ENCODE measurements at places on chromosomes 6 and 20.

DNA sequence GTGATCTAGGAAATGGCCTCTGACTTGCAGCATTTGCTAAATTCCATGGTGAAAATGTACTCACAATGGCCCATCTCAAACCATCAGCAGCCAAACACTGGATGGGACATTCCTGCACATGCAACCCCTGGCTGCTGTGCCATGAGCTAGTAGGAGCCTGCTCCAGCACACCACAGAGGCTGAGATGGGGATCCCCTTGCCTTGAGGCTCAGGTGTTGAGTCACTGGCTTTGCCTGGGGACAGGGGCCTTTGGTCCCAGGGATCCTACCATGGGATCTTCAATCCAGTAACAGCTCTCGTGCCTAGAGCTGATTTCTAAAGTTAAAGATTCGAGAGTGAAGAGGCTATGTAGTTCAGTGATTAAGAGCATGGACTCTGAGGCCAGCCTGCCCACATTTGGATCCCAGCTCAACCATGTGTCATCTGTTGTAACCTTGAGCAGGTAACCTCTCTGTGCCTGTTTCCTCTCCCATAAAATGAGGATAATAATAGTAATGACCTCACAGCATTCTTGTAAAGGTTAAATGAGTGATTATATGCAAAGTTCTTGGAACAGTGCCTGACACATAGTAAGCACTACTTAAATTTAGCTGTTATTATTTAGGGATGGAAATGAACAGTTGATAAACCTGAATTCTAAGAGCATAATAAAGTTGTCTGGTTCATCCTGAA, 16.4 kb downstream of the FOXQ1 start:
- DNase-seq = no peak

- DNase-seq = peak; percentile 79
Observed at GRCh38 chr6:112639391-112639831, 292.3 kb downstream of the RFPL4B start.

DNA sequence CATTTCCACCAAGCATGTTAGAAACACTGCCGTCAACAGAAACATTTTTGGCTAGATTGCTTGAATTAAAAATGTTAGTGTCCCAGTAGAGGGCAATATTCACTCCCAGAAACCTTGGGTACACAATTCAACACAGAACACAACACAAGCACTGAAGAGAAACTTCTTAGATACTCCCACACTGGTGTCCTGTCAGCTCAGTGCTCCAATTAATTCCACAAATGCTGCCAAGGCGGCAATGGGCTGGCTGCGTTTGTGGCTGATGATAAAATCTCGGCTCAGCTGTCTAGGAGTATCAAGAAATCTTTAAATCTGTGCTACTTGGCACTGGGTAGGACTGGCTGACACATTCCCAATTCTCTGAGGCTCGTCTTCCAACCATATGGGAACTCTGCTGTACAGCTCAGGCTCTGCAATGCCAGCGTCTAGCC, 39.3 kb downstream of the BEND3 start:
- no peak for DNase-seq

DNA sequence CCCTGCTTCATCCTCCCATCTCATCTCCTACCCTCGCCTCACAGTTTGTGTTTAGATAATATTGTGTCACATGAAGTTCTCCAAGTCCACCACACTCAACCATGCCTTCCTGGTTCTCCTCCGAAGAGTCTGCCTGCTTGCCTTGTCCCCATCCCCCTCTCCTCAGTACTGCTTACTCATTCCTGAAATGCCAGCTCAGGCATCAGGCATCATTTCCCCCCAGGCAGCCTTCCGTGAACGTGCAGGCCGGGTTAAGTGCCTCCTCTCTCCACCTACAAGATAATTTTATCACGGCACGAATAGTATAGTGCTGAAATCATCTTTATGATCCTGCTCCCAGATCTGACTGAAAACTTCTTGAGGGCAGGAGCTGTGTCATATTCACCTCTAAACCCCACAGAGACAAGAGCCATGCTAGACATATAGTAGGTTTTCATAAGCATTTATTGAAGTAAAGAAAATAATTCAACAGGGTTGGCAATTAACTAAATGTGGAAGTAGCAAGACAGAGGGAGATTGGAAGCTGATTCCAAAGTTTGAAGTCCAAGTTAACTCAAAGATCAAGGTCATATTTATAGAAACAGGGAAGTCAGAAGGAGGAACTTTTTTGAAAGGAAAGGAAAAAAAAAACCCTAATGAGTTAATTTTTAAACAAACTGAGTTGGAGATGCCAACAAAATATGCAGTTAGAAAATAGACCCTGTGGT, 48.7 kb upstream of the BMP2 start:
- peak; percentile 45 for DNase-seq

- peak; percentile 79 for DNase-seq
Observed at GRCh38 chr6:28896505-28897368, 27.0 kb downstream of the TRIM27 start.

DNA sequence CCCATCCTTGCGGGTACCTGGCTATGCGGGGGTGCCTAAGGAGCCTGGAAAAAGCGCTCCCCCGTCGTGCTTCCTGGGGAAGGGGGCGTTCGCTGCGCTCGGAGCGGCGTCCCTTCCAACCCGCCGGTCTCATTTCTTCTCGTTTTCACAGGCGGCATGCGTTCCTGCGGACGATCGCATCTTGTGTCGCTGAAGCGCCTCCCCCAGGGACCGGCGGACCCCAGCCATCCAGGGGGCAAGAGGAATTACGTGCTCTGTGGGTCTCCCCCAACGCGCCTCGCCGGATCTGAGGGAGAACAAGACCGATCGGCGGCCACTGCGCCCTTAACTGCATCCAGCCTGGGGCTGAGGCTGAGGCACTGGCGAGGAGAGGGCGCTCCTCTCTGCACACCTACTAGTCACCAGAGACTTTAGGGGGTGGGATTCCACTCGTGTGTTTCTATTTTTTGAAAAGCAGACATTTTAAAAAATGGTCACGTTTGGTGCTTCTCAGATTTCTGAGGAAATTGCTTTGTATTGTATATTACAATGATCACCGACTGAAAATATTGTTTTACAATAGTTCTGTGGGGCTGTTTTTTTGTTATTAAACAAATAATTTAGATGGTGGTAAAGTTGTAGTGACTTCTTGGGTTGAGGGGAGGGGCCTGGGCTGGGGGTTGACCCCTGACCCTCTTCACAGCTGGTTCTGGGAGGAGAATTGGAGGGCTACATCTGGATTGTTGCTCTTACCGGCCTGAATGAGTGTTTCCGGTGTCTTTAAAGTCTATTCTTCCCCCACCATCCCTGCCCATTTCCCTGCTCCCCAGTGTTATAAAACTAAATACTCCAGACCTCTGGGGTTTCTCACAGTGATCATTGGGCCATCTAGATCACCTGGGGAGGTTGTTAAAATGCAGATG, 1.1 kb downstream of the ID1 start:
- DNase-seq = no peak

DNA sequence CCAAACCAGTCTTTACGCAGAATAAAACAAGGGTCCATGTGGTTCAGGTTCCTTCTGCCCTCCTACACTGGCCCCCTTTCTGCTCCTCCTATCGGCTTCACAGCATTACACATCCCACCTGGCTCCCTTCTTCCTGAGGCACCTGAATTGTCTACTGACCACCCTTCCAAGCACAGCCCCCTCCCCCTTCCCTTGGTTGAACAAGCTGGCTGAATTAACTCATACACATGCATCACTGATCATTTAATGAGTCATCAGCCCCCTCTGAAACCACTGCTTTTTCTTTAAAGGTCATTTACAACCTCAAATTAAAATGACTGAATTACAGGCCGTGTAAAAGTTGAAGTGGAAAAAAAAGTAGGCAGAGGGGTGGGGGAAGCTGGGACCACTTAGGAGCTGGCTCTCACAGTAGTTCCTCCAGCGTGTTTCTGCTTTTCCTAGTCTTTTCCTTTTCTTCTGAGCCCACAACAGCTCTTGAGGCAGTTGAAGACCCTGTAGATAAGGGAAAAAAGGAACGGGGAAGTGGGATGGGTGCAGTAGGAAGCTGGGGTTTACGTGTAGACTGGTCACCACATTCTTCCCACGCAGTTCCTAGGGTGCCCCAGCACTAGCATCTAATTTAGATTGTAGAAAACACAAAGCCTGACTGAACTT, 67.6 kb downstream of the FYN start:
- DNase-seq = no peak

- no peak for DNase-seq
Observed at GRCh38 chr6:29490552-29490951, 2.8 kb upstream of the MAS1L start.

GRCh38 chr6:103122766-103123601, 1729.5 kb downstream of the GRIK2 start:
- DNase-seq = peak; percentile 37

DNA sequence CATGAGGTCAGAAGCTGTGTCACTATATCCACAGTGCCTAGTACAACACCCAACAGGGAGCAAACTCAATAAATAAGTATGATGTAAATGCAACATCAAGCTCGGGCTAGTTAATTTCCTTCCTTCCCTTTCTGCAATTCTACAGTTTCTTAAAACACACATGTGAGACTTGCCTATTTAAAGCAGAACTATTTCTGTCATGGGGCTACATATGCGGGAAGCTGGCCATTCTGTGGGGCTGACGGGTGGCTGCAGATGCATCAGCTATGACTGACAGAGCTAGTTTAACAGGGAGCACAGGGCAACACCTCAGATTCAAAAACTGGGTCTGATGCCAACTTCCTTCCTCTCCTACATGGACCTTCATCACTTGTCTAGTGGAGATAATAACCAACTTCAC, 118.1 kb upstream of the ENPP5 start:
- no peak for DNase-seq

DNA sequence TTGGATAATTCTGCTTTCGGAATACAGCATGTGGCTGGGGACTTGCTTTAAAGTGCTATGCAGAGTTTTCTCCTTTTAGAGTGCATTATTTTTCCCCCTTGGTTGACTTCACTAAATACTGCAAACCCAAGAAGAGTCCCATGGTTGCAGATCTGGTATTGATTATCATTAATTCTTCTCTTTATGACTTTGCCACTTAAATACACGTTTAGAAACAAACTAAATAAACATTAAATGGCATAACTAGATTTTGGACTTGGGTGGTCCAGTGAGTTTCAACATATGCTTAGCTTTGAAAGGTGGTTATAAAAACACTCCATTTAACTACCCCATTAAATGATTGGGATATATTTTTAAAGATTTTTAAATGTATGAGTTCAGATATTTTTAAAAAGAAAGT, 279.2 kb downstream of the SOX4 start:
- no peak for DNase-seq

- DNase-seq = no peak
Observed at GRCh38 chr6:93970684-93971083, 551.3 kb upstream of the EPHA7 start.

- no peak for DNase-seq
Observed at GRCh38 chr20:11111191-11111590, 437.4 kb upstream of the JAG1 start.

- DNase-seq = no peak
Observed at GRCh38 chr20:56212091-56212490, 36.4 kb upstream of the MC3R start.

- peak; percentile 42 for DNase-seq
Observed at GRCh38 chr6:16674801-16675392, 86.4 kb downstream of the ATXN1 start.

GRCh38 chr20:38460040-38460623, 12.5 kb upstream of the RALGAPB start:
- peak; percentile 54 for DNase-seq

DNA sequence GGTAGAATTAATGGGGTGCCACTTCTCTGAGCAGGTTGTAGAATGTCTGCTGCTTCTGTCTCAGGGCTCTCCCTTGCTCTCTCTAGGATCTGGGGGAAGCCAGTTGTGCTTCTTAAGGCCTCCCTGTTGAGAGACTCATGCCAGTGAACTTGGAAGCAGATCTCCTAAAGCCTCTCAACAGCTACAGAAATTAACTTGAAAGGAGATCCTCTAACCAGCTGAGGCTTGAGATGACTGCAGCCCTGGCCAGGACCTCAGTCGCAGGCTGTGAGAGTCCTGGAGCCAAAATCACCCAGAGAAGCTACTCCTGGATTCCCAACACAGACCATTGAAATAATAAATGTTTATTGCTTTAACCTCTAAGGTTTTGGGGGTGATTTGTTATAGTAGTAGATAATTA, 180.2 kb upstream of the MARCKS start:
- no peak for DNase-seq

- no peak for DNase-seq
Observed at GRCh38 chr20:5614506-5614905, 135.7 kb upstream of the SHLD1 start.

- no peak for DNase-seq
Observed at GRCh38 chr20:11992426-11992825, 74.7 kb downstream of the BTBD3 start.

GRCh38 chr6:5772408-5773120, 234.2 kb downstream of the NRN1 start:
- no peak for DNase-seq
